ENCODE measurements at places on chromosomes 11 and 22. TPM values are rescaled to one million over a fixed set of nuclear protein-coding genes. Genes with fewer than 3 reads are reported as not detected.

GRCh38 chr11:7462706-7463105, 22.6 kb upstream of the OLFML1 start:
- DNase-seq, result no peak

- no peak for DNase-seq
These were observed 11.6 kb downstream of the SLC3A2 start for GRCh38 chr11:62892077-62892922.

DNA sequence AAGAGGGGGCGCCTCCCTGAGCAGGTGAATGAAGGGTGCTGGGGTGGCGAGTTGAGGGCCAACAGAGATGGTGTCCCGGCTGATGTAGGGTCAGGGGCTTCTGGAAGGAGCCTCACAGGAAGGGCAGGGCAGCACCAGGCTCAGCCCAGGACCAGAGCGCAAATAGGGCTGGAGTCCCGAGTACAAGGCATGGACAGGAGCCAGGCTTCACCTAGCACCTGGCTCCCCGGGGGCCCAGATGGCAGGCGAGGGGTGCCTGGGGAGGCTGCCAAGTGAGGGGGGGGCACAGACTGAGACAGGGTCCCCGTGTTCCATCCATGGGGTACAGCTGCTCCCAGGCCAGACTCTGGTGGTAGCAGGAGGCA, 105.8 kb downstream of the KCNQ1 start:
- no peak for DNase-seq

Gene PHRF1
- 31.0 TPM for total RNA-seq

- DNase-seq, result no peak
These were observed 161.0 kb downstream of the FEZ1 start for GRCh38 chr11:125335106-125335505.

- no peak for DNase-seq
These were observed 3.3 kb downstream of the FGF19 start for GRCh38 chr11:69700278-69701140.

Gene OR8G1
- total RNA-seq, result not detected

Gene OMP
- total RNA-seq, result 1.3 TPM

DNA sequence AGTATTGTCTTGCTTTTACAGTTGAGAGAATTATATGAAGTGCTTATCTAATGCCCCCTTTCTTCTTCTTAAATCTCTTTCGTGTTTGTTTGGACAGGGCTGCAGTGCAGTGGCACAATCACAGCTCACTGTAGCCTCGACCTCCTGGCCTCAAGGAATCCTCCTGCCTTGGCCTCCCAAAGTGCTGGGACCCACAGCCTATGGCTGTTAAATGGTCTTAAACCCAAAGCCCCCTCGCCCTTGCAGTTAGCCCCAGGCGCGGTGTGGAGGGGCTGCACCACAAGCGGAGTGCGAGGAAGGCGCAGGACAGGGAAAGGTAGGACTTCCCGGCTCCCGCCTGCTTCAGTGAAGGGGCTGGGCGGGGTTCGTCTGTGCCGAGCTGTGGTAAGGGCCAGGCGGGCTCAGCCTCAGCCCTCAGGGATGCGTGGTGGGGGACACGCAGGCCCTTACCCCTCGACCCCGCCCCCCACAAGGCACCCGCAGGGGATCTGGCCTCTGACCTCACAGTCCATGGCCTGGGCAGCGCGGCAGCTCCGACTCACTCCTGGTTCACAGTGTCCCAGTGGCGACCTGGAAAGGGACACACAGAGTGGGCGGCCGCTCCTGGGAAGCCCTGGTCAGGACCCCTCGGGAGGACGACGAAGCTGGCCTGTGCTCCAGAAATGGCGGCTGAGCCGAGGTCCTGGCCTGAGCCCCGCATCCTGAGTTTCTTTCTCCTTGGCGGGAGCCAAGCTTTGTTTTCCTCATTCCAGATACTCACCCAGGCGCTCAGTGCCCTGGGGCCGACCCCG, 24.5 kb downstream of the BID start:
- no peak for DNase-seq

Gene RASL10A
- total RNA-seq, result 0.46 TPM

Gene ANO1
- total RNA-seq, result 8.6 TPM

DNA sequence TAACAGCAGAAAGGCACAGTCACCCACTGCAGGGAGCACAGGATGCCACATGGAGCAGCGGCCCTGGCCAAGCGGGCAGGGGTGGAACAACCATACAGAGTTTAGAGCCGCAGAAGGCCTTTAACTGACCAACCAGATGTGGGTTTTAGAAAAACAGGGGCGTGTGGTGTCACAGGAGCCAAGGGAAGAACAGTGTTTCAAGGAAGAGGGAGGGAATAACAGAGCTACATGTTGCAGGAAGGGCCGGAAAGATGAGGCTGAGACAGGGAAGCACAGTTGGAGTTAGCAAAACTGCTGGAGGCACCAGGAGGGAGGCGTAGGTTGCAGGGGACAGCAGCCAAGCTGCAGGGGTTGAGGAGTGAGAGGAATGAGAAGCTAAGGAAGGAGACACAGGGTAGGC, 7.8 kb upstream of the NAA40 start:
- DNase-seq, result no peak

DNA sequence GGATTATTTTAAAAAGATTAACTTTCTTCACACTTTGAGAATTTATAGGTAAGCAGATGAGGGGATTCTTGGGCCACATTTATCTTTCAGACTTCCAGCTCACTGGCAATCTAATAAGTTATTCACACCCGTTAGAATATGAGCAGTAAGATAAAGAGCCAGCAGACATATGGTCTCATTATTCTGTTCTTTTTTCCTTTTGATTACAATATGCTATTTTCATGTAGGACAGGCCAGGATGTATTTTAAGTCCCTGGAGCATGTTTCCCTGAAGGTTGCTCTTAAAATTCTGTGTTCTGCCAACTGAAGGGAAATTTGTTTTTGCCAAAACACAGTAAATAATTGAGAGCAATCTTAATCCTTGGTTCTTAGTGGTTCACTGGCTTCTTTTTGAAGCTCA, 22.2 kb downstream of the PDHX start:
- DNase-seq, result no peak

- DNase-seq, result peak; percentile 17
These were observed 25.5 kb upstream of the GNB1L start for GRCh38 chr22:19879992-19880785.

Data from ovary (tissue), 10 donors.